ENCODE measurements at places on chromosomes 13 and 19. TPM values are rescaled to one million over a fixed set of nuclear protein-coding genes. Genes with fewer than 3 reads are reported as not detected.
A peak's percentile ranks its signal among the peaks of the same experiment; 100 is the strongest.

DNA sequence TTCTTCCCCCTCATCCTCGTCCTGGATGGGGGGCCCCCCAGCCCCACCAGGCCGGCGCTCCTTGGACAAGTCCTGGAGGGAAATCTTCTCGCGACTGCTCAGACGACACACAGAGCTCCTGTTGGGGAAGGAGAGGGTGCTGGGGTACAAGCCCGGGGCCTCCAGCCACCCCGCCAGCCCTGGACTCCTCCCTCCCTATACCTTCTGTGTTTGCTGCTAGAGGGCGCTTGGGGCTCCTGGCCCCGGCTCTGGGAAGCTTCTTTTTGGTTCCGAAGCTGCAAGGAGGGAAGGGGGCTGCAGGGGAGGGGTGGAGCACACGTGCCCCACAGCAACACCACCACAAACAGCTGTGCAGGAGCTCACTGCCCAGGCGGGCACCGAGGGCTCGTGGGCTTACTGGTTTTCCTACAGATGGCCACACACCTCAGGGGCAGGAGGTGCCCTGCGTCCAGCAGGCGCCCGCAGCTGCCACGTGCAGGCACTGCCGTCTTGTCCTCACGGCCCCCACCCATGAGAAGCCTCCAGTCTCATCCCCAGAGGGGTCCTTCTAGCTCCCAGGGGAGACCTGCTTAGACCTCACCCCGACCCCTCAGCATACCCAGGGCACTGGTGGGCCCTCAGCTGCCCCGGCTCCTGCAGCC is 20.5 kb downstream of the EPS8L1 start:
- DNase-seq = no peak

DNA sequence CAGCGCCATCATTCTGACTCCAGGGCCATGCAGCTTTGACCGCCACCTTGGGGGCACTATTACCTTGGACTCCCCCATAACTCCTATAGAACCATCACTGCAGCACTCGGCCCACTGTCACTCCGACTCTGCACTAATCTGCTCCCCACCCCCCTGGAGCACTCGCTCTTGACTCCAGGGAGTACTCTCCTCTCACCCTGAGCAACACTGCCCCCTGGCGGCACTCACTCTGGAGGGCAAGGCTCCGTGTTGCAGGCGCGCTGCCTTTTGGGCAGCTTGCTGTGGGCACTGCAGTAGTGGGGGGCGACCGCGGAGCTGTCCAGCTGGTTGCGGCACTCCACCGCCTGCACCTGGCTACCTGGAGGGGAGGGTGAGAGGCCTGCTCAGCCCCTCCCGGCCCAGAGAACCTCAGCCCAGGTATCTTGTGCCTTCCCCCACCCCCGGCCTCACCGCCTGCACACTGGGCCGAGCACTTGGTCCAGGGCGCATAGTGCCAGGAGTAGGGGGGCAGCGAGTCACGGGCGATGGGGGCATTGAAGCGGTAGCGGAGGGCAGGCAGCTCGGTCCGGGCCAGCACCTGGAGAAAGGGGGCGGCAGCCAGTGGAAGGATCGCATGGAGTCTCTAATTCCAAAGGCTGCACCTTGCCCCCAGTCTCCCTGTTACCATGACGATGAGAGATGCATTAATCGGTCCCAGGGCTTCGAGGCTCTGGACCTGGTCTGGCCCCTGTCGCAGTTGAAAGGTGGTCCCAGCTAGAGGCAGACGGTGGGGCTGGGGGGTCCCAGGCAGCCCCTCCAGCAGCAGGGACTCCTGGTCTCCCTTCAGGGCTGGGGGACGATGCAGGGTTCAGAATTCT is 8.9 kb upstream of the MYO1F start:
- peak; percentile 51 for DNase-seq

- DNase-seq = no peak
Measured at GRCh38 chr13:74289861-74290773, 155.9 kb upstream of the KLF12 start.

- DNase-seq = no peak
Measured at GRCh38 chr13:71018995-71019394, 848.0 kb downstream of the DACH1 start.

DNA sequence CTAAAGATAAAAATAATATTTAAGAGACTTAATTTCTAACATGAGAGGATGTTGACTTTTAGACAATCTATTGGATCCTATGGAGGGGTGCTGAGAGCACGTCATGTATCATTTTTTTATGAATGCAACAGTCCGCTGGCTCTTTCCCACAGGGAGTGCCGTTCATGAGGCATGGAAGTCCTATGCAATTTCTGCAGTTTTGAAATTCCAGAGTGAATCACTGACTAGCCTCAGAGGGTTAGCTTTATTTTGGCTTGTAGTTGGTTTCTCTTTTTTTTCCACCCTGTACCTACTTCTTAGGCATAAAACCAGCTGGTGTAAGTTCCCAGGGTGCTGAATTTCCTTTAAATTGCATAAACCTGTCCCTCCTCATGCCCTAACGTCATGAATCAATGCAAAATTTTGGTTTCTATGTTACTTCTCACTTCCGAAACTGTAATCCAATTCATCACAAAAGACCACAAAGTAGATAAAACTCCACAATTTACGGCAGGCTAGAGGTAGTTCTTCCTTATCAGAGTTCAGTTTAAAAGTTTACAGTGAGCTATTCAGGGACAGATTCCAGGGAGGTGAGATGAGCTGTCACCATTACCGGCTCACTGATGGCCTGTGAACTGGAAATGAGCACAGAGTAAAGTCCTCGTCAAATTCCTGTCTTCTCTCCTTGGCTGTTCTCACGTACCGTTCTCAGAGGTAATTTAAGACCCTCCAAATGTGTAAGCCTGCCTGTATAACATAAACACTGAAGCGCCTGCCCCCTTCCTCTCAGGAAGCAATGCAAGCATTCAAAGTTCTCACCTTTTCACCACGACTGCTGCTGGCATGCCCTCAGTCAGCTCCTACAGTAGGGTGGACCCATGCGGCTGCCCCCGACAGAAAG is 216.6 kb upstream of the SLC10A2 start:
- no peak for DNase-seq

- DNase-seq = no peak
Measured at GRCh38 chr13:112056739-112057438, 10.1 kb upstream of the SOX1 start.

GRCh38 chr19:6739883-6740588 is 556 bp downstream of the TRIP10 start:
- no peak for DNase-seq

- DNase-seq = no peak
Measured at GRCh38 chr13:24215732-24216131, 55.2 kb downstream of the SPATA13 start.

- DNase-seq = no peak
Measured at GRCh38 chr19:50975766-50976165, 6.4 kb upstream of the KLK6 start.

DNA sequence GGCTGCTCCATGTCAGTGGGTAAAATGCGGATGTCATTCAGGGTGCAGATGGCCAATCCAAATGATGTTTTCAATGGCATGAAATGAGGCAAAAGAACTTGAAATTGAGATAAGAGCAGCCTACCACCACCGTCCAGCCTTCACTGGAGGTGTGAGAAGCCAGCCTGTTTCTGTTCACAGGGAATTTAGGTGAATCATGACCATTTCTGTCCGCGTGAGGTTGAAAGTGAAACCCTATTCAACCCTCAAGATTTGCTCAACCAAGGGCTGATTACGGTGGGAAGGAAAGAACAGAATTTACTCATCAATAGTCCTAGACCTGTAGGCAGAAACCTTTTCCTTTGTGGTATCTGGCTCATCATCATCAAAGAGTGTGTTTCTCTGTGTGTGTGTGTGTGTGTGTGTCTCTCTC is 370.7 kb downstream of the COG6 start:
- no peak for DNase-seq

- DNase-seq = no peak
Measured at GRCh38 chr13:60701895-60702294, 304.9 kb downstream of the TDRD3 start.

- peak; percentile 62 for DNase-seq
Measured at GRCh38 chr19:49151267-49152118, 3.7 kb downstream of the HRC start.

DNA sequence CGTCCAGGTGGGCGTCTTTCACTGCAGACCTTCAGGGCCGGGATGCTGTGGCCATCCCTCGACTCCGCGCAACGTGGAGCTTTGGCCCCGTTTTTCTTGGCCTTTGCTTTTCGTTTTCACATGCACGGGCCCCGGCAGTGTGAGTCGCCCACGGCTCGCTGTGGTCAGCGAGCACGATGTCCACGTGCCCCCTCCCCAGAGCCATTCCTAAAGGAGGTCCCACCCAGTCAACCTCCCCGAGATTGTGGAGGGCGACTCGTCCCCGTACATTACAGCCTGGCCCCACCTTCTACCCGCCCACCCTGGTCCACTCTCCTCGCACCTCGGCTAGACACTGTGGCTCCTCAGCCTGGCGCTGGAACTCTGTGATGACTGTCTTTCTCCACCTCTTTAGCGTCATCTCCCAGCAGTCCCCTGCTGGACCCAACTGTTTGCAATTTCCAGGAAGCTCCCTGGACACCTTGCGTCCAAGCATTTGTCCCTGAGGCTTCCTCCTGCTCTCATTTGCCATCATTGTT is 405 bp downstream of the ZNF446 start:
- no peak for DNase-seq

DNA sequence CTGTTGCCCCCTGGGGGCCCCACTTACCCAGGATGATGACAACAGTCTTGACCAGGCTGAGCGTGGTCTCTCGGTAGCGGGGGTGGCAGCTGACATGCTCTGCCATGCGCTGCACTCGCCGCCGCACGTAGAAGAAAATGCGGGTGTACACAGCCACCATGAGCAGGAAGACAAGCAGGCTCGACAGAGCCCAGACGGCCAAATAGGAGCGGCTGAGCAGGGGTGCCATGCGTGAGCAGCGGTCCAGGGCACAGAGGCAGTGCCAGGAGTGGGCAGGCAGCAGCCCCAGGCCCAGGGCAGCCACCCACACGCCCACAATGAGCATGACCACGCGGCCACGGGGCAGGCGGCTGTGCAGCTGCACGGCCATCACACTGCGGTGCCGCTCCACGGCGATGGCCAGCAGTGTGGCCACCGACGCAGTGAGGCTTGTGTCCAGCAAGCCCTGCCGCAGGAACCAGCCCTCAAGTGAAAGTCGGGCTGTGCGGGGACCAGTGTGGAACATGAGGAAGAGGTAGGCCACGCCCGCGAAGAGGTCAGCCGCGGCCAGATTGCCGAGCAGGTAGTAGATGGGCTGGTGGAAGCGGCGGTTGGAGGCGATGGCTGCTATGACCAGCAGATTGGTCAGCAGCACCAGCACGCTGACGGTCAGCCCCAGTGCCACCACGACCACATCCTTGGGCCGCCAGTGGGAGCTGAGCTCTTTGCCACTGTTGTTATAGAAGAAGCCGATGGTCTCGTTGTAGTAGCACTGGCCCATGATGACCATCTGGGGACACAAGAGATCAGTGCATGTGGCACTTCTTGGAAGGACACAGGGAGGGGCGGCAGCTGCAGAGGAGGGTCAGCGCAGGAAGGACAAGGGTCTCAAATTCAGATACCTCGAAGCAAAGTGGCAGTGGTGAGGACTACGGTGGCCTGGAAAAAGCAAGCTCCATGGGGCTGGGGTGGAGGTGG is 1.2 kb downstream of the LPAR2 start:
- no peak for DNase-seq

DNA sequence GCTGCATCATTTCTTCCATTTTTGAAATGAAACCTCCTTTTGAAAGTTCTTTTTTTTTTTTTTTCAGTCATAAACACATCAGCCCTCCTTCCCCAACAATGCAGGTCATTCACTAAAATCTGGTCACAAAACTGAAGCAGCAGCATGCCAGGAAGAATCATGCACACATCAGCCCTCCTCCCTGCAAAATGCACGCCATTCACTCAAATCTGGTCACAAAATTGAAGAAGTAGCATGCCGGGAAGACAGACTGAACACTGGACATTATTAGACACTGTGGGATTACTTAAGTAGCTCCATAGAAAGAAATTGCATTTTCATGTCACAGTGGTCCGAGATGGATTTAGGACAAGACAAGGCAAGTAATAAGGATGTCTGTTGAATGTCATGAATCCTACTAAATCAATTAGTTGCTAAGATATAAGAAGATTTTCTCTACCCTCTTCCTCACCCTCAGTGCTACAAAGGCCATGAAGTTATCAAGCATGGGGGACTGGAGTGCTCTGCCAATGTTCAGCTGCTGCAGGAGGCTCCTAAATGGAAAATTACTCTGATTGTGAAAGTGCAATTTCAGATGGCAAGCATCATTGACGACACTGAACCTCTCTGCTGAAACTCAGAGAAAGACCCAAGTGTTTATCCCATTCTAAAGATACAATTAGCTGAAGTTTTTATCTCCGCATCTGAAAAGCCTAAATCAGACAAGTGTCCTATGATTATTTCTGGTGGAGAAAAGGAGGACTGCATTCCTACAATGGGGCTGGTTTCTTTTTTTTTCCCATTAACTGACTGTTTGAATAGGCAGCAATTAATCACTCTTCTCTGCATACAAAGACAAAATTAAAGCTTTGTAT is 913.2 kb downstream of the DIAPH3 start:
- no peak for DNase-seq

- DNase-seq = no peak
Measured at GRCh38 chr13:23680845-23681669, 110.8 kb downstream of the TNFRSF19 start.

- DNase-seq = no peak
Measured at GRCh38 chr19:19356901-19357566, 36.4 kb downstream of the MAU2 start.

- DNase-seq = no peak
Measured at GRCh38 chr13:106372199-106373155, 163.0 kb downstream of the EFNB2 start.

- no peak for DNase-seq
Measured at GRCh38 chr13:111623208-111623607, 302.8 kb downstream of the TEX29 start.

The DLEU7 gene
- total RNA-seq = 0.50 TPM

The KLHL1 gene
- total RNA-seq = 0.33 TPM

The BRME1 gene
- 6.1 TPM for total RNA-seq

The PGLYRP2 gene
- not detected for total RNA-seq

The SLITRK1 gene
- 0.27 TPM for total RNA-seq

The SYT5 gene
- 4.3 TPM for total RNA-seq

The HSH2D gene
- 0.72 TPM for total RNA-seq

The OR4F17 gene
- not detected for total RNA-seq

The GDF15 gene
- 14.4 TPM for total RNA-seq

Data from progenitor cell of endocrine pancreas (in vitro differentiated cells).